Mesenteric fat pad (tissue), 1 donor: ENCODE measurements at places on chromosomes 5 and 9.

DNA sequence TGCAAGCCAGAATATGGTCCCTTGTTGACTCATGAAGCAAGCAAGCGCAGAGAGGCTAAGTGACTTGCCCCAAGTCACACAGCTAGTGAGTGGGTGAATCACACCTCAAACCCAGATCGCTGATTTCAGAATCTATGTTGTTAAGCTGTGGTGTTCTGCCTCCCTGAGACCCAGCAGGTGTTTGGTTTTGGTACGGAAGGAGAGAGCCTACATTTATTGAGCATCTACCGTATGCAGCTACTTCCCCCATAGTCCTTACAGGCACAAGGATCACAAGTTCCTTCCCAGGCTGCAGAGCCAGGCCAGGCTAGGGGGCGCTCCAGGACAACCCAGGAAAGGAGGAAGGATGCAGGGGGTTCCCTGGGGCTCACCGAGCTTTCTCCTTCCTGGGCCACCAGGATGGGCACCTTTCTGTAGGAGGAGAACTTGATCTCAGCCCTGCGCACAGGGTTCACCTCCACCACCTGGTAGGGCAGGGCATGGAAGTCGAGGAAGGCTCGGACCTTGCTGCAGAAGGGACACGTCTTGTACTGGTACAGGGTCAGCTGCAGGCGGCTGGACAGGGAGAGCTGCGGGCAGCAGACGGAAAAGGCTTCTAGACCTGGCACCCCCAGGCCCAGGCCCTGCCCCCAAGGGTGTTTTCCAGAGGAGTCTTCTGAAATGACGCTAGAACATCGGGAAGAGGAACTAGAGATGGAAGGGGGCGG lies 2.5 kb downstream of the PTGES2 start:
- DNase-seq = no peak

- DNase-seq = no peak
Observed at GRCh38 chr5:23506329-23507236, 826 bp upstream of the PRDM9 start.

- DNase-seq = no peak
Observed at GRCh38 chr9:88587885-88588649, 53.1 kb downstream of the NXNL2 start.

DNA sequence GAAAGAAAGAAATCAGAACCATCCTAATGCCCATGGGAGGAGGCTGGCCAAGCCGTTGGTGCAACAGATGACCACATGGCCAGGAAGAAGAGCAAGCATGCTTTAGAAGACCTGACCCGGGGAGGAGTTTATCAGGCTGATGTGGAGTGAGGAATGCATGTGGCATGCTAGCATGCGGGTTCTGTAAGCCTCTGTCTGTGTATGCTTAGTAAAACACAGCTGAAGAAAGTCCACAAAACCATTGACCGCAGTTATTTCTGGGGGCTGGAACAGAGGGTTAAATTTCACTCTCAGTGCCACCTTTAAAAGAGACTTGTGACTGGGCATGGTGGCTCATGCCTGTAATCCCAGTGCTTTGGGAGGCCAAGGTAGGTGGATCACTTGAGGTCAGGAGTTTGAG lies 19.1 kb downstream of the GFI1B start:
- no peak for DNase-seq
